ENCODE measurements at places on chromosomes 13 and 19.
A peak's percentile ranks its signal among the peaks of the same experiment; 100 is the strongest.

GRCh38 chr13:20193162-20193906, 596 bp upstream of the GJB2 start:
- DNase-seq, result peak; percentile 16

GRCh38 chr19:50968716-50969412, 527 bp downstream of the KLK6 start:
- no peak for DNase-seq

DNA sequence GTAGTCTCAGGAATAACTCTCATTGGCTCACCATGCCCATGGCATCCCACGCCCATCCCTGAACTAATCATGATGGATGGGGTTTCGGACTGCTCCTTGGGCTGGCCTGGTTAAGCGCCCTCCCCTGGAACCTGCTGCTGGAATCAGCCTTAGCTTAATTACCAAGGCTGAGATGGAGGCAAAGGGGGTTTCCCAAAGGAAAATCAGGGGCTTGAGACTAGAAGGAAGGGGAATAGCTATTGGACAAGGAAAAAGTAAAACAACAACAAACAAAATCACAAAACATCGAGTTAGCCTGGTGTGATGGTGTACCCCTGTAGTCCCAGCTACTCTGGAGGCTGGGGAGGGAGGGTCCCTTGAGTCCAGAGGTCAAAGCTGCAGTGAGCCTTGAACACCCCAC, 25.7 kb upstream of the SHKBP1 start:
- DNase-seq, result no peak

DNA sequence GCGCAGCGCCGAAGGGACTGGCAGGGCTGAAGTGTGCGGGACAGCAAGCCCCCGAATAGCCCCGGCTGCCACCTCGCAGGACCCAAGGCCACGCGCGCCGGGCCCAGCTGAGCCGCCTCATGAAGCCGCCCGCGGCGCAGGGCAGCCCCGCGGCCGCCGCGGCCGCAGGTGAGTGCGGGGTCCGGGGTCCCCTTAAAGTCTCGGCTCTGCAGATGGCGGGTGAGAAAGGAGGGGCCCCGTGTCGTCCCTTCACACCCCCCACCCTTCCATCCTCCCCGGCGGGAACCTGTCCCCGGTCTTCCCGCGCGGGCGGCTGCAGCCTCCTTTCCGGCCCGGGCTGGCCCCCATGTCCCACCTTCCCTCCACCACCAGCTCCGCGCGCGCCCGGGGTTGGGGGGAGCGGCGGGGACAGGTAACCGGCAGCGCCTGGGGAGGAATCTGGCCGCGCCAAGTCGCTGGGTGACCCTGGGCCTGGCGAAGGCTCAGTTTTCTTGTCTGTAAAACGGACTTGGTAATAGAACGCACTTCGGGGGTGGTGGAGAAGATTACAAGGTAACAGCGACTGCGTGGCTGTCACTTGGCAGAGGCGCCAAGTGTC, 338 bp downstream of the RGCC start:
- DNase-seq, result no peak

GRCh38 chr13:110676595-110677587, 29.0 kb downstream of the CARS2 start:
- DNase-seq, result no peak

- peak; percentile 10 for DNase-seq
These were observed 330.3 kb upstream of the MIR17HG start for GRCh38 chr13:91017031-91017668.

DNA sequence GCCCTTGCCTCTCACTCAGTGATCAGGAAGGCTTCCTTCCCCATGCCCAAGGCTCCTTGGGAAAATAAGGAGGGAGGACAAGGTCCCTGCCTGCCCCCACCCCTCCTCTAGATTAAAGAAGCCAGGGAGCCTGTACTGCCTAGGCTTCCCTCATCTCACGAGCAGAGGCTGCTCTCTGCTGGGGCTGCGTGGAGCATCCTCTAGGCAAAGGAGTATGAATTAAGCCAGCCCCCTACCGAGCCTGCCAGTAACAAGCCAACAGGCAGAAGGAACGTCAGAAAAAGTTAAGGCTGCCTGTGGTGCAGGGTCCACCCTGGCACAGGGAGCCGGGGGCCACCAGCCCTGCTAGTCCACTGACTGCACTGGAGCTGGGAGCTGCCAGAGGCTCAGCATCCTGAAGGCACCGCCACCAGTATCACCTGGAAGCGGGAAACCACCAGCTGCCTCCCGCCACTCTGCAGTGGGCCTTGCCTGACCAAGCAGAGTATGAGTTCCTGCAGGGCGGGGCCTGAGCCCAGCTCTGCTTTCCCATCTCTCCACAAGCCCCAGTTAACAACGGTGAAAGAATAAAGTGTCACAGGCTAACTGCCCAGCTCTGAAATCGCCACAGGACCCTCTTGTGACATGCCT, 6.8 kb downstream of the NAPA start:
- DNase-seq, result no peak

DNA sequence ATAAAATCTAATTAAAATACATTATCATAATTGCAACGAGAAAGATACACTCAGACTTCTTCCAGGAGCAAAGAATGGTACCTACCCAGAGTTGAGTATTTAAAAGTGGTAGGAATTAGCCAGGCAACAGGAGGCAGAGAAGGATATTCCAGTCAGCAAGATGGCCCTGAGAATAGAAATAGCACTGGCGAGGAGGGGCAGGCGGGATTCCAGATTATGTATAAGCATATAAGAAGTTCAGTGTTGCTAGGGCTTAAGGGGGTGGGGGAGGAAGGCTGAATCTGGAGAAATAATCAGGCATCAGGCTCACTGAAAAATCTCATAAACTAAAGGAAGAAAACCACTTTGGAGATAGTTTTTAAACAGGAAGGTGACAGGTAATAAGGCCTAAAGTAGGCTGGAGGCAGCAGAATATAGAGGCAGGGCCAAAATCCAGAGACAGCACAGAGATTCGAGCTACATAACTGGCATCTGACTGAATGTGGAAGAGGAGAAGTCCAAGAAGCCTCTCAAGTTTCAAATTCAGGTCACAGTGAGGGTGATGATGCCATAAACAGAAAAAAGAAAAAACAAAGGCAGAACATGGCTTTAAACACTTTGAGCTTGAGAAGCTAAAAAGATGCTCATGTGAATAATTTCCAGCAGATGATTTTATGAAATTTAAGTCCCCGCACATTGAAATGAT, 7.5 kb downstream of the KPNA3 start:
- no peak for DNase-seq

GRCh38 chr13:82147526-82147925, 1734.7 kb downstream of the SLITRK1 start:
- no peak for DNase-seq

DNA sequence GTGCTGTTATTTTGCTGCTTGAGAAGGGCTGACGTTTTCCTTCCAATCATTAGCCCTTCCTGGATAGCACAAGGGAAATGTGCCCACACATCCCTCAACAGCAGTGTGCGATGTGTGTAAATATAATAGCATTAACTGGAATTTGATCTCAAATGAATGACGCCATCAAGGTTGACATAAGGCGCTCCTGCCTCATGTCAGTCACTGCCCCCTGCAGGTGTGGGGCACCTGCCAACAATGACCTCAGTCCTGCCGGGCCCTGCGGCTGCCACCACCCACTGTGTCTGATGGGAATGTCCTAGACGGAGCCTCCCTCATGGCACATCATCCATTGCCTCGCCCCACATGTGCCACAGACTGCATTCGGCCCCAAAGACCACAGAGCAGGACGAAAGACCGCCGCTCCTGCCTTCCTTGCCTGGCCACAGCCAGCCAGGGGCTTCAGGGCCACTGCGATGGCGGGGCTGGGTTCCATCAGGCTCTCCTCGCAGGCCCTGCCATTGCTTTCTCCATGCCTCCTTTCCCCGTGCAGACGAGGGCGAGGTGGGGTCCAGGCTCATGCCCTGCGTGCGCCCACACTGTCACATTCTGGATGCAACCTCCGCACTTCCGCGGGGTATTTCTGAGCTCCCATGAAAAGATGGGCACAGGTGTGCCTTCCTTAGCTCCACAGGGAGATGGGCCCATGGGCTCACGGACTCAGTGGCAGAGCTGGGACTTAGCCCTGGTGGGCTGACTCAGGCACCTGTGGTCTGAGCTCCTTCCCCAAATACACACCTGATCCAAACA, 146.7 kb downstream of the SOX1 start:
- no peak for DNase-seq

- DNase-seq, result no peak
These were observed 196.9 kb downstream of the KATNAL1 start for GRCh38 chr13:30110301-30111070.

- no peak for DNase-seq
These were observed 269.3 kb downstream of the POU4F1 start for GRCh38 chr13:78334059-78334458.

DNA sequence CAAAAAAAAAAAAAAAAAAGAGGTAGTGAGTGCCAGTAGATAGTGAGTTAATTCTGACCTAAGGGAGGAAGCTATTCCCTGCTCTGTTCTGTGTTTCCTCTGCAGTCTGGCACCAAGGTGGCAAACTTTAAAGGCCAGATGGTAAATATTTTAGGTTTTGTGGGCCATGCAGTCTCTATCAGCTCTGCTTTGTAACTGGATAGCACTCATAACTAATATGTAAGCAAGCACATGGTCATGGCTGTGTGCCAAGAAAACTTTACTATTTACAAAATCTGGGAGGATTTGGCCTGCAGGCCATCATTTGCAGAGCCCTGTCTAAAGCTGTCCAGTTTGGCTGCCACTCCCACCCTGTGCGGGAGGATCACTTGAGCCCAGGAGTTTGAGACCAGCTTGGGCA, 4.3 kb downstream of the PIN1 start:
- peak; percentile 90 for DNase-seq

- DNase-seq, result no peak
These were observed 9.3 kb downstream of the UNC13A start for GRCh38 chr19:17678836-17679235.

- DNase-seq, result no peak
These were observed 1.5 kb downstream of the PHF11 start for GRCh38 chr13:49497272-49497671.

- DNase-seq, result no peak
These were observed 69.1 kb downstream of the RBM26 start for GRCh38 chr13:79336966-79337365.

- DNase-seq, result no peak
These were observed 97.4 kb downstream of the ARHGEF7 start for GRCh38 chr13:111212517-111212873.

DNA sequence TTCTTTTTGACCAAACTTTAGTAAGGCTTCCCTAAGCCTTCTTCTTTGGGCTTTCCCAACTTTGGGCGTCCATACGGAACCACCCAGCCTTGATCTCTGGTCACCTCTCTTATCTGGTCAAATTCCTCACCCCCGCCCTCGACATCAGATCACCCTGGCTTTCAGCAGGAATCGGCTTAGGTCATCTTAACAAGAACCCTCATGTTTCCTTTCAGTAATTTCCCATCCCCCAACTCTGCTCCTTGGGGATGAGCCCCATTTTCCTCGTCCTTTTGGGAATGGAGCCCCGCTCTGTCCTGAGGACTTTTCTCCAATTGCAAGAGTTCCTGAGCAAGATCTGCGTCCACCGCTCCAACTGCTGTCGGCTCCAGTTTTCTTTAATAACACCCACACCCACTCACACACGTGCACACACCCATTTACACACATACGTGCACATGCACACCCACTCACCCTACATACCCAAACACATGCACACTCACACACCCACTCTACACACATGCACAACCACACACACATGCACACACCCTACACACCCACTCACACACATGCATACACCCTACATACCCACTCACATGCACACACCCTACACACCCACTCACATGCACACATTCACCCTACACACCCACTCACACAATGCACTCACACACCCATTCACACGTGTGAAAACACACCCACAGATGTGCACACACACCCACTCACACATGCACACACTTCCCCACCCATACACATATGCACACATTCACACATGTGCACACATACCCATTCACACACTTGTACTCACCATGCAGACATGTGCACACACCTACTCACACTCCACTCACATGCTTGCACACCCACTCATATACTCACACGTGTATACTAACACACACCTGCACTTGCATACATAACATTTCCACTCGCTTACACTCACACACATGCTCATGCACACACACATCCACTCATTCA, 87.0 kb upstream of the TM9SF2 start:
- peak; percentile 11 for DNase-seq

GRCh38 chr19:18428787-18429674, 8.9 kb downstream of the ISYNA1 start:
- peak; percentile 84 for DNase-seq

- DNase-seq, result no peak
These were observed 120.6 kb upstream of the HTR2A start for GRCh38 chr13:47017476-47017875.

GRCh38 chr13:29594710-29595379, 643 bp downstream of the SLC7A1 start:
- DNase-seq, result peak; percentile 72

DNA sequence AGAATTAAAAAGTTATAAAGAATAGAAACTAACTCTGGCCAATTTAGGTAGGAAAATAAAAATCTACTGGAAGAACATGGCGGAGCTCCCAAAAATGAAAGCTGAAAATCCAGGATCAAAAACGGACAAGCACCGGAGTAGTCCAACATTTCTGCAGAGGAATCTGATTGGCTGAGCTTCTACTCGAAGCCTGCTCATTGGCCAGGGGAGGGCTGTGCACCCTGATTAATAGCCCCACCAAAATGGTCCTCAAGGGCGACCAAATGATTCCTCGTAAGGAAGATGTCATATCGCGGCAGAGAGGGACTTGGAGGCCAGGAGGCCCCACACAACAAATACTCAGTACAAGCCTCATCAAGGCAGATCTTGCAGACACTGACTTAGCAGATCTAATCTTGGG, 900.7 kb downstream of the UQCRFS1 start:
- no peak for DNase-seq

DNA sequence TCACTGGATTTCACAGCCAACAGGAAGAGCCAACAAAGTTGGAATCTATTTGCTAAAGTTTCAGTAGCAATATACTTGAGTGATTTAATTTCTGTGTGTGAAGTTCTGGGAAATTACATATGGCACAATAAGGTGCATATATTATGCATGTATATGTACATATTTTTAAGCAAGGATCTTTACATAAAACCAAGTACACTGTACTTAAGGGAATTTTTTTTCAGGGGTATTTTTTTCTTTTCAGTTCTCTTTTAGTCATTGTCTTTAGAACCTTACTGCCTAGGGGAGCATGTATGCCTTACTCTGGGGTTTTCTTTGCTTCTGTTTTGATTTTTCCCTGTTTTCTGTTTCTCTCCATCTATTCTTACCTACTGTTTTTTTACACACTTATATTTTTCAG, 7.4 kb downstream of the RAP2A start:
- no peak for DNase-seq

- DNase-seq, result no peak
These were observed 286.5 kb downstream of the FOXO1 start for GRCh38 chr13:40379794-40380578.

DNA sequence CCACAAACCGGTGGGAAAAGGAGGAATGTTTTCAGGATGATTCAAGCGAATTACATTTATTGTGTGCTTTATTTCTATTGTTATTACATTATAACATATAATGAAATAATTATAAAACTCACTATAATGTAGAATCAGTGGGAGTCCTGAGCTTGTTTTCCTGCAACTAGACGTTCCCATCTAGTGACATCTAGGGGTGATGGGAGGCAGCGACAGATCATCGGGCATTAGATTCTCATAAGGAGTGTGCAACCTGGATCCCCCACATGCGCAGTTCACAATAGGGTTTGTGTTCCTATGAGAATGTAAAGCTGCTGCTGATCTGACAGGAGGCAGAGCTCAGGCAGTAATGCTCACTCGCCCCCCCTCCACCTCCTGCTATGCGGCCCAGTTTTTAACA, 54.5 kb downstream of the SPTBN4 start:
- DNase-seq, result peak; percentile 38

- peak; percentile 95 for DNase-seq
These were observed 673 bp downstream of the ZNF486 start for GRCh38 chr19:20167651-20168122.

GRCh38 chr19:48254529-48254970, 1.2 kb downstream of the CARD8 start:
- no peak for DNase-seq

Data from fibroblast of villous mesenchyme (primary cell).